ENCODE measurements at places on chromosomes 6 and 20.
A peak's percentile ranks its signal among the peaks of the same experiment; 100 is the strongest.

DNA sequence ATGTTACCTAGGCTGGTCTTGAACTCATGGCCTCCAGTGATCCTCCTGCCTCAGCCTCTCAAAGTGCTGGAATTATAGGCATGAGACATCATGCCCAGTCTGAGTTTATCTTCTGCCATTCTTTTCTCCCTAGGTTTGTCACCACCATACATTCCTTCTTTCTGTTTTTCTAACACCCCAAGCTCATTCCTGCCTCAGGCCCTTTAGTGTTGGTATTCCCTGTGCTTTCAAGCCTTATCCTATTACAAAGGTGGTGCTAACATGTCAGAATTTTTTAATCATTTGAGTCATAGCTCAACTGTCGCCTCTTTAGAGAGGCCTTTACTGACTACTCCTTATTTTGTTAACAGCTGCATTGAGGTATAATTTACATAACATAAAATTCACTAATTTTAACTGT, 221.1 kb upstream of the PRSS16 start:
- no peak for DNase-seq

GRCh38 chr6:42106112-42107023, 36.1 kb downstream of the C6orf132 start:
- DNase-seq, result no peak

DNA sequence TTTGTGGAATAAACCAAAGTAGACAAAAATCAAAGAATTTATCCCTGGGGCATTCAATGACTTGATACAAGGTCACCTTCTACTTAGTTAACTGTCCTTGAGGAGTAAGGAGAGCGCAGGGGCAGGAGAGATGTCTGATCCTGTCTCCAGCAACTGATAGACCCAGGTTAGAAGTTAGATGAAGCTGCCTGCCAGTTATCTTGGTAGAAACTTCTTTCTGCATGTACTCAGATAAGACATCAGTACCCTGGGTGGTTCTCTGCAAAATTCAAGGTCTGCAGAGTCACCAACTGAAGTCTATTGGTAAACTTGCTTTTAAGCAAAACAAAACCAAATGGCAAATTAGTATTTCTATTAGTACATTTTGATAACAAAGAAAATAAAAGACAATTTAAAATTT, 2.7 kb downstream of the SGK1 start:
- DNase-seq, result no peak

GRCh38 chr6:27617046-27617687, 144.3 kb upstream of the ZNF184 start:
- DNase-seq, result peak; percentile 37

- DNase-seq, result no peak
Observed at GRCh38 chr6:143471822-143472221, 21.2 kb downstream of the PEX3 start.

DNA sequence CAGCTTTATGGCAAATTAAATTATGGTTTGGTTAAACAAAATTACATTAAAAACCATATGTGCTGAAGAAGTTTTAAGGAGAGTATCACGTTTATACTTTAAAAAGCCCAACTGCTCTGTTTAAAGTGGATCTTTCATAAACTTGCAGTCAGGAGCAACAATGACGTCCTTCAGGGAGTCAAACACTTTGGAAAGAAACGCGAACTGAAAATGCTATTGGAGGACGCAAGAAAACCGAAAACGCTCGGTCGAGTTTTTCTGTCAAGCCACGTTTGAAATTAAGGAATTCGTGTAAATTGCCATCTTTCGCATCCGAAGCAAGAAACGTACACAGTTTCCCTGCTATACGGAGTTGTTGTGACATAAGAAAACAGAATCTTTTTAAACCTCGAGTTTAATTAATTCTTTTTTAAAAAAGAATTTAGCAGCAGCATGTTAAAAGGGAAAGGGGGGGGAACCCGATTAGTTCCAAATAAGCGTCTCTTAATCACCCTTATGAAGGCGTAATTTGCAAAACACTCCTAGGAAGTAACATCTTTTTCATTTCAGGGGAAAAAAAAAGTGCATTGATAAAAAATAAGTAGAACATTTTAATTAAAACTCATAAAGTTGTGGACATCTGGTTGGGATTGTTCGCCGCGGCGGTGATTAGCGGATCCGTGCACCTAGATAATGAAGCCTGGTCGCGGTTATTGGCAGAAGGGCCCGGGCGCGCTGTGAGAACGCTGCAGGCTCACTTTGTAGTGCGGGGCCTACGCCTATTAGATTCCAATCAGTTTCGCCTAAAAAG, 295.4 kb downstream of the TFAP2C start:
- no peak for DNase-seq
